ENCODE measurements at places on chromosomes 4 and X.

GRCh38 chr4:148330724-148331123, 111.5 kb downstream of the NR3C2 start:
- no peak for DNase-seq

GRCh38 chrX:48741834-48742233, 19.7 kb upstream of the GLOD5 start:
- no peak for DNase-seq

DNA sequence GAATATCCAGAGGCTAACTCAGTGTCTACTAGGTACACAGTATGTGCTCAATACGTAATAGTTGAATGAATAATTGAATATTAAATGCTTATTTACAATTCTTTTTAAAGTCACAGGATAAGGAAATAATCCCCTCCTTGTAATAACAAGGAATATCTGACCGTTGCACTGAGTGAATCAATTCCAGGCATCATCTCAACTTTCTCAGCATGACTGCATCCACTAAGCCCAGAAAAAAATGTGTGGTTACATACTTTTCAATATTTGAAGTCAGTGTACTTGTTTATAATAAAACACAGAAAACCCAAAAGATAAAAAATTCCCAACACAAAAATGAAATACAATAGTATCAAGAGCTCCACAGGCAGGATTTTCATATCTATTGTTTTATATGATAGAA, 105.4 kb downstream of the TMEM144 start:
- DNase-seq, result no peak

DNA sequence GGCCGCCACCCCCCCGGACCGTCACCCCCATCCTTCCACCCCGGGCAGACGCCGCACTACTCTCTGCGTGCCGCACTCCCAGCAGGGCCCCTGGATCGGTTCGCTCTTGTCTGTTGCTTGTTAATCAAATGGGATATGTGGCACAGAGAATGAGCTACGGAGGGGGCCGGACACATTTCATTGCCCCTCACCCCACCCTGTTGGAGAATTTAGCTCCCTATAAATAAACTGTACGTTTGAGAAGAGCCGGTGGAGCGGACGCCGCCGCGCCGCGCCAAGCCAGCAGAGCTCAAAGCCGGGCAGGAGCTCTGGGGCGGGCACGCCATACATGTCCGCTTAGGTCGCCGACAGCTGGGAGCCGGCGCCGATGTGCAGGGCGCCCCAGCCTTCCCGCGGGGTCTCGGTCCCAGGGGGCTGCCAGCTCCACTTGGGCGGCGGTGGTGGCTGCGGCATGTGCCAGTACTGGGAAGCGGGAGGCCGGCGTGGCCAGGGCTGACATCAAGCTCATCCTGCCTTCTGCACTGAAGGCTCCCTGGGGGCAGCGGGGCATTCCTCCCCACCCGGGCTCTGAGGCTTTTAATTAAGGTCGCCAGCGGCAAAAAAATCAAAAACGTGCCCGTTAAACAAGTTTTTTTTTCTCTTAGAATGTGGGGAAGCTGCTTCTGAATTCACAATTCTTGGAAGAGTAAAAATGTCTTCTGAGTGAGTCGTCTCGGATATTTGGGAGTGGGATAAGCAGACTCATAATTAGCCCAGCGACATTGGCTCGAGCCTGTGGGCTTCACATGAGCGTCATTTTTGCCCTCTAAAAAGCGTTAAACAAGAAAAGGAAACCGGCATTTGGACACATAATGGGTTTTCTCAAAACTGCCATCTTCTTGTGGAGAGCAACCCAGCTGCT, 1.1 kb upstream of the PCDH19 start:
- DNase-seq, result no peak

GRCh38 chrX:153727123-153727931, 2.7 kb downstream of the ABCD1 start:
- no peak for DNase-seq

DNA sequence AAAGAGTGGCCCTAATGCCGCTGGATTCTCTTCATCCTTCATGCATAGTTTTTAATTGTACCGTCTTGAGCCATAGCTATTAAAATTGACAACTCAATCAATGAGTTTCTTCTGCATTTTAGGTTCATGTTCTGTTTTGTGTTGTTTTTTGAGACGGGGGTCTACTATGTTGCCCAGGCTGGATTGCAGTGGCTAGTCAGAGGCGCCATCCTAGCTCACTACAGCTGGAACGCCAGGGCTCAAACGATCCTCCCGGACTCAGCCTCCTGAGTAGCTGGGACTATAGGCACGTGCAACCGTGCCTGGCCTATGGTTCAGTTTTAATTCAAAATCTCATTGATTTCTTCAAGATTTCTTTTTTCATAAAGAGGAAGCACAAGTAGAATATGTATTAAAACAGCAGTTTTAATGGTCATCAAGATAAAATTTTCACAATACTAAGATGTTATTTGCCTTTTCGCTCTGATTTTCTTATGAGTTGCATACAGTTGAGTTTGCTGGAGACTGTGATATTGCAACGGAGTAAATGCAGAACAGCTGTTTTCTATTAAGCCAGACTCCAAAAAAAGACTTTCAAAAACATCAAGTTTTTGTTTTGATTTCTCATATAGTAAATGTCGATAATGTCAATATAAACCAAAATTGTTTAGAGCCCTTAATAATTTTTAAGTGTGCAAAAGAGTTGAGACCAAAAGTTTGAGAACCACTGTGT, 1.1 kb upstream of the STX18 start:
- DNase-seq, result no peak

- no peak for DNase-seq
Measured at GRCh38 chrX:103151799-103152198, 58.9 kb upstream of the NXF3 start.

DNA sequence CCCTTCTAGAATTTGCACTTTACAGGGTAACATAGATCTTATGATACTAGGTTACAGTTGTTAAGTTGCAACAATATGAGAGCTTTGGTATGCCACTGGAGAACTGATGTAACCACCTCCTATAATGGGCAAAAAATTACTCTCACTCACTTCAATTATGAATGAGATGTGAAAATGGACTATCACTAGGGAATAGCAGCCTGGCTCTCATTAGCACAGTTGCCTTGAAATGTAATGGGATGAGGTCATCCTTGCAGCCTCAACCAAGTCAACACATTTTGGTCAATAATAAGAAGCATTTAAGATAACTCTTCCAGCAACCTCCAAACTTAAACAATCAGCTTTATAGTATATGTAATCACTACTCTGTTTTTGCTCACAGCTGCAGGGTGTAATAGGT, 69.4 kb downstream of the TBC1D9 start:
- DNase-seq, result no peak

- no peak for DNase-seq
Measured at GRCh38 chr4:102606846-102607450, 105.8 kb downstream of the NFKB1 start.

GRCh38 chrX:109654516-109655109, 29.6 kb upstream of the KCNE5 start:
- DNase-seq, result no peak

- DNase-seq, result no peak
Measured at GRCh38 chr4:81790477-81790876, 318.8 kb upstream of the RASGEF1B start.

GRCh38 chrX:57674861-57675260, 5.2 kb downstream of the NLRP2B start:
- DNase-seq, result no peak

DNA sequence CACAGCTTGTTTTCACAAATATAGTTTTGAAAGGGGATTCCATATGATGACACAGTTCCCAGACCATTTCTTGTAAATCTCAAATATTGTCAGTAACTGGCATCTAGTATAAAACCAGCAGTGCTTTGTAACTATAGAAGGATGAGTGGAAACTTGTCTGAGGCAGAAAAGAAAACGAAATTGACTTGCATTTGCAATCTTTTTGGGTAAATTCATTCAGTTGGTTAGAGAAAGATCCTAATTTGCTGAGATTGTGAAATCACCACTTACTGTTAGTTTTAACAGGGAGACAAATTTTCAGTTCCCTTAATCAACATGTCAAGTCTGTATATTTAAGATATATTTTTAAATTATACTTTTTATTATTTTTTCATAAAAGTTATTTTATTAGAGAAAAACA, 71.5 kb upstream of the VEGFC start:
- no peak for DNase-seq

- no peak for DNase-seq
Measured at GRCh38 chr4:77082886-77083608, 7.3 kb upstream of the CCNI start.

GRCh38 chr4:962231-963208, 10.8 kb downstream of the DGKQ start:
- DNase-seq, result no peak

- DNase-seq, result no peak
Measured at GRCh38 chrX:47706575-47706974, 47.6 kb upstream of the UXT start.

DNA sequence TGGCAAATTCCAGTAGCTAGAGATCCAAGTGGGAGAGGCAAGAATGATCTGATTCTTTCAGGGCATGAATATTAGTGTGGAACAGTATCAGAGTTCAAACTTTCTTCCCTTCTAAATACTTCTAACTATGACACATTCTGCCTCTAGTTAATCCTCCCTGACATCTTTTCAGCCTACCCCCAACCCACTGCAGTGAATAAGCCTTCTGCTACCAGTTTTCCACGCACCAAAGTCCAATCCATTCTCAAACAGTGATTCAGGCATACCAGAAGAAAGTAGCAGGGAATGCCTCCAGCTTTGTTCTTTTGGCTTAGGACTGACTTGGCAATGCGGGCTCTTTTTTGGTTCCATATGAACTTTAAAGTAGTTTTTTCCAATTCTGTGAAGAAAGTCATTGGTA, 155.4 kb upstream of the FTHL17 start:
- no peak for DNase-seq

- DNase-seq, result peak; percentile 83
Measured at GRCh38 chr4:1693131-1693896, 9.2 kb upstream of the FAM53A start.

DNA sequence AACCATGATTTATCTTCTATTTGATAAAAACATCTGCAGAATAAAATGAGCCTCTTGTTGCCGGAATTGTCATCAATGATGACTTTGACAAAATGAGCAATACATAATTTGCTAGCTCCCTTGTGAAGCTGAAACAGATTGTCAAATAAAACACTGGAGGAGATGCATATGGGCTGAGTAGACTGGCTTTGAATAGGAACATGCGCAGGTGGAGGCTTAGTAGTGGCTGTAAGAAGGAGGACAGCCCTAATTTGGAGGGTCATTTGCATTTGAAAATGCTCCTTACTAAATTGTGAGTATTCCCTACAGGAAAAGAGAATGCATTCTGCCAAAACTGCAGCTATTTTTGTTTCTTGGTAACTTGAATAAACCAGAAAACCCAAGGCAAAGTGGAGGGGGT, 329.1 kb downstream of the PPARGC1A start:
- DNase-seq, result no peak

- no peak for DNase-seq
Measured at GRCh38 chrX:130704053-130705038, 198.7 kb downstream of the ENOX2 start.

- no peak for DNase-seq
Measured at GRCh38 chrX:132022198-132022966, 720 bp upstream of the STK26 start.

Measured in CD4-positive, alpha-beta T cell treated with Interleukin-1 beta for 1 hour (primary cell).